ENCODE measurements at places on chromosomes 12 and 14. TPM values are rescaled to one million over a fixed set of nuclear protein-coding genes. Genes with fewer than 3 reads are reported as not detected.
A peak's percentile ranks its signal among the peaks of the same experiment; 100 is the strongest.

GRCh38 chr12:105892362-105892910, 246.3 kb downstream of the NUAK1 start:
- no peak for DNase-seq

DNA sequence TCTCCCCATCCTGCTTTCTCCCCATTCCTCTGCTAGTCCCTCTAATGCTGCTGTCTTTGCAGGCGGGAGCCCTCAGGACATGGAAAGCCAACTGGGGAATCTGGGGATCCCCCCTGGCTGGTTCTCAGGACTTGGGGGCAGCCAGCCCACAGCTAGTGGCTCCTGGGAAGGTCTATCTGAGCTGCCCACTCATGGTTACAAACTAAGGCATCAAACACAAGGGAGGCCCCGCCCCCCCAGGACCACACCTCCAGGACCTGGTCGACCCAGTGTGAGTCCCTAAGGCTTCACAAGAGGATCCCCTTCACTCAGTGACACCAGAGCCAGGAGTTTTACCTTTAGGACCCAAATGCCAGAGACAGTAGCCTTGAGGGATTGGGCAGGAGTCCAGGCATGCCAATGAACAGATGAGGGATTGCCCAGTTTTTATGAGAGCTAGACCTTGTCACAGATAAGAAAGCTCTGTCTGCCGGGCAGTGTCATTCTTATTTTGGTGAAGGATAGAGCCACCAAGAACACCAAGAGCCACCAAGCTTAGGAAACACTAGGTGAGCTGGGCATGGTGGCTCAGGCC, 8.0 kb upstream of the CPNE6 start:
- DNase-seq: no peak

GRCh38 chr14:99737956-99738667, 54.0 kb downstream of the CYP46A1 start:
- peak; percentile 13 for DNase-seq

- DNase-seq: no peak
These were observed 359.4 kb upstream of the SFSWAP start for GRCh38 chr12:131351319-131352028.

GRCh38 chr12:83224012-83224411, 537.3 kb downstream of the TMTC2 start:
- DNase-seq: no peak

- no peak for DNase-seq
These were observed 75.6 kb upstream of the FRMD6 start for GRCh38 chr14:51576117-51576430.

DNA sequence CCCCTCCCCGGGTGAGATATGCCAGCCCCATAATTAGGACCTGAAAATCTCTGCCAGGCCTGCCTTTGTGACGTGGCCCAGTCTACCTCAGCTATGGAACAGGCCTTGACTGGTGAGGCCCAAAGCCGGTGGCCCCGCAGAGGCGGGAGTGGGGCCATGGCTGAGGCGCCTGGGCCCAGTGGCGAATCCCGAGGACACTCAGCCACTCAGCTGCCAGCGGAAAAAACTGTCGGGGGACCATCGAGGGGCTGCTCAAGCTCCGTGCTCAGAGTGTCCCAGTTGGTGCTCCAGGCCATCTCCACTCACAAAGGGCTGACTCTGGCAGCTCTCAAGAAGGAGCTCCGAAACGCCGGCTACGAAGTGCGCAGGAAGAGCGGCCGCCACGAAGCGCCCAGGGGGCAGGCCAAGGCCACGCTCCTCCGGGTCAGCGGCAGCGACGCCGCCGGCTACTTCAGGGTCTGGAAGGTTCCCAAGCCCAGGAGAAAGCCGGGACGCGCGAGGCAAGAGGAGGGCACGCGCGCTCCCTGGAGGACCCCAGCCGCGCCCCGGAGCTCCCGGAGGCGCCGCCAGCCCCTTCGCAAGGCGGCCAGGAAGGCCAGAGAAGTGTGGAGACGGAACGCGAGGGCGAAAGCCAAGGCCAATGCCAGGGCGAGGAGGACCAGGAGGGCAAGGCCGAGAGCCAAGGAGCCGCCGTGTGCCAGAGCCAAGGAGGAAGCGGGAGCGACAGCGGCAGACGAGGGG, 21.4 kb downstream of the ZNF641 start:
- no peak for DNase-seq

DNA sequence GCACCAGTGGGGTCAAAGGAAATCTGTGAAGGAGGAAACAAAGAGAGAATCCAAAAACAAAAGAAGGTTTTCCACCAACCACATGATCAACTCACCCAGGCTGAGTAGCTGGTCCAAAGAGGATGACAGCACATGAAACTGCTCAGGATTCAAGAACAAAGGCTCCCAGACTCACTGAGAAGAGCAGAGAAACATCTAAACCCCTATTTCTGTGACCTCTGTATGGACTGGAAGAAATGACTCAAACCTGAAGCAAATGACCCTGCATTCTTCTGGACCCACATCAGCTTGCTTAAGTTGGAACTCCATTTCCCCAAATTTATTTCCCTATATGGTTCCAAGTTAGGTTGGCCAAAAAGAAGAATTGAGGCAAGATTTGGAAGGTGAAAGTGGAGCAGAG, 26.3 kb downstream of the TC2N start:
- DNase-seq: no peak

DNA sequence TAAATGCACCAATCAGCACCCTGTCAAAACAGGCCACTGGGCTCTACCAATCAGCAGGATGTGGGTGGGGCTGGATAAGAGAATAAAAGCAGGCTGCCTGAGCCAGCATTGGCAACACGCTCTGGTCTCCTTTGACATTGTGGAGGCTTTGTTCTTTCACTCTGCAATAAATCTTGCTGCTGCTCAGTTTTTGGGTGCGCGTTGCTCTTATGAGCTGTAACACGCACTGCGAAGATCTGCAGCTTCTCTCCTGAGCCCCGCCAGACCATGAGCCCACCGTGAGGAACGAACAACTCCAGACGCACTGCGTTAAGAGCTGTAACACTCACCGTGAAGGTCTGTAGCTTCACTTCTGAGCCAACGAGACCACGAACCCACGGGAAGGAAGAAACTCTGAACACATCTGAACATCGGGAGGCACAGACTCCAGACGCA, 8.4 kb upstream of the PIANP start:
- no peak for DNase-seq

GRCh38 chr12:29223426-29223825, 74.3 kb downstream of the FAR2 start:
- no peak for DNase-seq

GRCh38 chr14:37142835-37143401, 29.5 kb downstream of the SLC25A21 start:
- DNase-seq: no peak

DNA sequence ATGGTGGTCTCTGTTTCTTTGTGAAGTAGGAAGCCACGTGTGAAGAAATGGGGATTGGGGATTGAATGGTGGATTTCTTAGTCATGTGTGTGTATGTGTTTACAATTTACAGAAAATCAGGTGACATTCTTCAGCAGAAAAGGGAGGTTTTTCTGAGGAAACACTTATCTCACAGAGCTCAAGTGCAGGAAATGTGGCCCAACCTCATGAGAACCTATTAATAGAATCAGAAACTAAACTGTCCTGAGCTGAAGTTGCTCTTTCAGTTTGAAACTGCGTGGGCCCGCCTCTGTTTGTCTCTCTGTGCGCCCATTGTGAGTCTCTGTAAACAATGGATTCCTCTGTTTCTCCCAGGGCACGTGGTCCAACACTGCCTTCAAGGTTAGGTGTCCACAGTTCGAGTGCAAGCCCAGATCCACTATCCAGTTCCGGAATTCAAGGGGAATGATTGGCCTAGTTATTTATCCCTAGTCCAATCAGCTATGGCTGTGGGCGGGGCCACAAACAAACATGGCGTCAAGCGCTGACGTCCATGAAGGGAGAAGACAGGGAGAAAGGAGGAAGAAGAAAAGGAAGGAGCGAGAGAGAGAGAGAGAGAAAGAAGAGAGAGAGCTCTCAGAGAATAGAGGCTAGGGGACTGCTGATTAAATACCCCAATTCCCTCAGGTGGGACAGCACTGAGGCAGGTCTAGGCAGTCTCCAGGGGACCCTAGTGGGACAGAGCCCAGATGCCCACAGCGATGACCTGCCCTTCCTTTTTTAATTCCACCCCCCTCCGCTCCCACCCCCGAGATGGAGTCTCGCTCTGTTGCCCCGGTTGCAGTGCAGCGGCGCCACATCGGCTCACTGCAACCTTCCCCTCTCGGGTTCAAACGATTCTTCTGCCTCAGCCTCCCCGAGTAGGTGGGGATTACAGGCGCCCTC, 31.4 kb upstream of the C12orf76 start:
- peak; percentile 78 for DNase-seq

- DNase-seq: no peak
These were observed 74.8 kb upstream of the GSC start for GRCh38 chr14:94844593-94845152.

DNA sequence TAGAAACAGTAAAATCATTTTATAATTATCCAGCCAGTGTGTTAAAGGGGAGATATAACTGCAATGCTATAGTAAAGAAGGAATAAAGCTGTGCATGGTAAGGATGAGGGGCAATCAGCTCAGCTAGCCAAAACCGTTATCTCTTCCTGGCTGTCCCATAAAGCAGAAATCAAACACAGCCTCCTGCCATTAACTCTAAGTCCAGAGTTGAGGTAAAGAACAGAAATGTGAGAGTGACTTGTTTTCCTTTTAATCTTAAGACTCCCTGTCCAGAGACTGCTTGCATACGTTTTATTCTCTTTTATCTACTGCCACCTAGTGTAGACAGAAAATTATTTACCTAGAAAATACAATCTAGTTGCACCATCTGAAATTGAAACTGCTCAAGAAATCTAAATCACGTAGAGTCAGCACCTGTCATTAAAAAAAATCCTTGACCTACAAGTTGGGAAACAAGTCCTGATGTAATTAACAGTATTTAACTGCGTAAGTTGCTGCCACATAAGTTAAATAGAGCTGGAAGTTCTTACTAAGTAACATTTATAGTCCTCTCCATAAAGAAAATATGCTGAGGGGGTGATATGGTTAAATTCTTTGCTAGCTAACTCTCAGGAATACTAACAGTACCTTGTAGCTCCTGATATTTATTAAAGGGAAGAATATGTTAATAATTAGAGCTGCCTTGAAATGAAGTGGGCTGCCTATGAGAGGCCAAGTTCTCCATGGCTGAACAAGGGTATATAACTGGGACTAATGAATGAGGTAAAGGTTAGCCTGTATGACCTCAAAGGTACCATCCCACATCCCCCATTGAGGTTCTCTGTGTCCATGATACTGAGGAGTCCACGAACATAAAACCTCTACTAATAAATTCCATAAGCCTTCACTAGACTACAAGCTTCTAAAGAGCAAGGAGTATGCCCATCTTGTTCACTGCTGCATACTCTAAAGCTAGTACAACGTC, 62.7 kb downstream of the GALNT4 start:
- DNase-seq: no peak

DNA sequence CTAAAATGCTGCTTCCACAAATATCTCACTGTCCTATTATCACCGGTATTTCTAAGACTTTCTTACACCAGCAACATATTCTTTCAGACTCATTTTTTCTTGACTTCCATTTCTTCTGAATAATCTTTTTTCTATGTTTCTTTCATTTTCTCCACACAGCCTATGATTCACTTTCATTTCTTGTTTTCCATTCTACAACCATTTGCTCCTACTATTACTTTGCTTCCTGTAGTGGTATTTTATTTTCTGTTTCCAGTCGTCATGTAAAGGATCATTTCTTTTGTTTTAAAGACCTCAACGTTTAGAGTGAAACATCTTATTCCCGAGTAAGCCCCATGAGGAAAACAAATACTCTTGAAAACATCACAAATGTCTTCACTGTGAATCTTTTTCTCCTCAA, 182.2 kb upstream of the MDGA2 start:
- no peak for DNase-seq

GRCh38 chr14:72783741-72784140, 110.2 kb downstream of the DPF3 start:
- DNase-seq: no peak

- DNase-seq: no peak
These were observed 9.8 kb upstream of the PHLDA1 start for GRCh38 chr12:76041406-76041805.

- DNase-seq: no peak
These were observed 96.6 kb downstream of the CDK17 start for GRCh38 chr12:96303653-96304052.

- DNase-seq: no peak
These were observed 70.1 kb downstream of the SYNE2 start for GRCh38 chr14:63922696-63923421.

GRCh38 chr14:59632381-59632780, 55.8 kb upstream of the CCDC175 start:
- DNase-seq: no peak

The FAM181A gene
- not detected for total RNA-seq

The MANSC4 gene
- total RNA-seq: not detected

The PPP1R1A gene
- total RNA-seq: not detected

The PTPRB gene
- total RNA-seq: 0.52 TPM

The RAPGEF3 gene
- total RNA-seq: 0.19 TPM

The FAM177A1 gene
- 52.0 TPM for total RNA-seq

The INHBC gene
- total RNA-seq: not detected

The PROX2 gene
- 0.56 TPM for total RNA-seq

The NAB2 gene
- total RNA-seq: 8.0 TPM

The CLMN gene
- 2.6 TPM for total RNA-seq

The COCH gene
- 0.14 TPM for total RNA-seq

The RASSF9 gene
- not detected for total RNA-seq

The TMCC3 gene
- 1.8 TPM for total RNA-seq
